ENCODE measurements at places on chromosomes 4 and X.

GRCh38 chr4:2767046-2767704, 11.0 kb upstream of the TNIP2 start:
- H3K27ac ChIP-seq: no peak overlapping the region
- no peak for DNase-seq
- no peaks in the 10 kb centered on the region for H3K36me3 ChIP-seq
- no peak overlapping the region for H3K4me3 ChIP-seq

DNA sequence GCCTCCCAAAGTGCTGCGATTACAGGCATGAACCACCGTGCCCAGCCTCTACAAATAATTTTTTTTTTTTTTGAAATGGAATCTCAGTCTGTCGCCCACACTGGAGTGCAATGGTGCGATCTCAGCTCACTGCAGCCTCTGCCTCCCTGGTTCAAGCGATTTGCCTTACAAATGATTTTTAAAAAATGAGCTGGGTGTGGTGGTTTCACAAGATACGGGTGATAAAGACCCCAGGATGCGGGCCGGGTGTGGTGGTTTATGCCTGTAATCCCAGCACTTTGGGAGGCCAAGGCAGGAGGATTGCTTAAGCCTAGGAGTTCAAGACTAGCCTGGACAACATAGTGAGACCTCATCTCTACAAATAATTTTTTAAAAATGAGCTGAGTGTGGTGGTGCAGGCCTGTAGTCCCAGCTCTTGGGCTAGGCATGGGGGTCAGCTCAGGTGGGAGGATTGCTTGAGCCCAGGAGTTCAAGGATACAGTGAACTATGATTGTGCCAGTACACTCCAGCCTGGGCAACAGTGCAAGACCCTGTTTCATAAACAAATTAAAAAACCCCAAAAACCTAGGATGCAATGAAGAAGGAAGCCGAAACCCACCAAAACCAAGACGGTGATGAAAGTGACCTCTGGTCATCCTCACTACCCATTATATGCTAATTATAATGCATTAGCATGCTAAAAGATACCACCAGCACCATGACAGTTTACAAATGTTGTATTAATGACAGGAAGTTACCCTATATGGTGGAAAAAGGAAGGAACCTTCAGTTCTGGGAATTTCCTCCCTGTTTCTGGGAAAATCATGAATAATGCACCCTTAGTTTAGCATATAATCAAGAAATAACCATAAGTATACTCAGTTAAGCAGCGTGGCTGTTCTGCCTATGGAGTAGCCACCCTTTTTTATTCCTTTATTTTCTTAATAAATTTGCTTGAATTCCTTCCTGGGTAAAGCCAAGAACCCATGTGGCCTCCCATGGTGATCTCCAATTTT, 27.7 kb downstream of the PDGFRA start:
- DNase-seq: no peak
- H3K27me3 ChIP-seq: no peaks in the 10 kb centered on the region
- no peak overlapping the region for H3K4me3 ChIP-seq
- H3K36me3 ChIP-seq: no peaks in the 10 kb centered on the region

DNA sequence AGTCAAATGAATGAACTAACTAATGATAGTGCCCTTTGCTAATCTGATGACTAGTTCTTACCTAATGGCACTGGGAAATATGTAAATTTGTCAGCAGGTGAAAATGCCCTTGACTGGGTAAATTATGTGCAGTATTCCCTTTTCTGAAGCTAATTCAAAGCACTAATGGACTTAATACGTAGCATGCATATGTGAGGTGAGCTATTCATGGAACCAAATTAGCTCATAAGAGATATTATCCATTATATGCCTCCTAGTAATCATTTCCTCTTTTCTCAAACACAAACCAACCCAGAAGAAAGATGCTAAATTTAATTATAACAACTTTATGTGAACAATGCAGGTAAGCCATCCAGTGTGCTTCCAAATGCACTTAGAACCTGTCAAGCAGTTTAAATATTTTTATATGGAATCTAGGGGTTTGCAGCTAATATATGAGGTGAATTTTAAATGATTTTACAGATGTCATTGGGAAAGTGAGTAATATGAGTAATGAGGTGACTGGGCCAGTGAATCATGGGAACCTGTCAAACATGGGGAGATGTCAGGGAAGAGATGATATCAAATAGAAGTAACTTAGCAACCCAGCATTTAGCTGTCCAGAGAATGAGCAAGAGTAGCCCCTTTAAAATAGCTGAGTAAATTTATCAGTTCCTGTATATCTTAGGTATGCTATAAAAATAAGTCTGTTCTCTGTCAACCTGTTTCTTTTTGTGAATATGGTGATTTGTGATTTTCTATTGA, 315.0 kb downstream of the AFF2 start:
- no peaks in the 10 kb centered on the region for H3K27me3 ChIP-seq
- no peaks in the 10 kb centered on the region for H3K36me3 ChIP-seq
- no peak overlapping the region for H3K4me3 ChIP-seq
- no peak overlapping the region for H3K27ac ChIP-seq
- H3K4me1 ChIP-seq: no peaks in the 10 kb centered on the region

GRCh38 chrX:123339221-123339905, 155.3 kb downstream of the GRIA3 start:
- no peak for DNase-seq
- no peaks in the 10 kb centered on the region for H3K36me3 ChIP-seq
- H3K27ac ChIP-seq: no peak overlapping the region
- no peak overlapping the region for H3K4me3 ChIP-seq
- H3K4me1 ChIP-seq: no peaks in the 10 kb centered on the region

DNA sequence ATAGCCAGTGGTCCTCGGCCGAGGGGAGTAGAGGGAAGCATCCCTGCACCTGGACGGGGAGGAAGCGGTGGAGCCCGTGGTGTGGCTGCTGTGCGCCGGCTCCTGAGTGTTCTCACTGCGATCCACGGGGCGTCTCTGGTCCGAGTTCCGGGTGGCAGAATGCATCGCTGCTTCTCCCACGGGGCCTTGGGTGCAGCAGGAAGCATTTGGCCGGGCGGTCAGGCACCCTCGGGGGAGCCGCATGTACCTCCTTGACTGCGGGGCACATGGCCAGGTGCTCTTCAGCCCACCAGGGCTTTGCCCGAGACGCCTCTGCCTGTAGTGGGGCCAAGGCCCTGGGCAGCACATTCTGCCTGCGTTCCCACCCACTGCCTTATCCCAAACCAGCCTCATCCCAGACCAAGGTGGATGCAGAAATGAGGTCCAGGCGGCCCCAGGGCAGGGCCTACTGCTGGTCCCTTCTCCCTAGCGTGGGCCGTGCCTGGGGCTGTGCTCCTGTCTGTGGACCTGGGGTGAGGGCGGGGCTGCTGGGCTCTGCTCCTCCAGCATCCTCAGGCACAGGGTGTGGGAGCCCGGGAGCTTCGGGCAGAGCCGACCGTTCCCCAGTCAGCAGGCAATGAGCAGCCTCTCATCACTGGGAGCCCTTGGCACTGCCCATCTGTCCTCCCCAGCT, 27.5 kb downstream of the NKX1-1 start:
- DNase-seq: no peak
- H3K4me3 ChIP-seq: no peak overlapping the region
- no peaks in the 10 kb centered on the region for H3K27me3 ChIP-seq
- H3K36me3 ChIP-seq: peaks cover under 1% of the 10 kb centered on the region
- H3K4me1 ChIP-seq: no peaks in the 10 kb centered on the region
- no peak overlapping the region for H3K27ac ChIP-seq

- H3K4me1 ChIP-seq: peaks cover 54% of the 10 kb centered on the region
- no peak overlapping the region for H3K4me3 ChIP-seq
- no peak for DNase-seq
- H3K36me3 ChIP-seq: peaks cover 12% of the 10 kb centered on the region
- H3K27ac ChIP-seq: peak overlapping the region; percentile 98
- H3K27me3 ChIP-seq: no peaks in the 10 kb centered on the region
Measured at GRCh38 chrX:56763556-56764152, 34.6 kb downstream of the NBDY start.

GRCh38 chrX:17559728-17560379, 177.4 kb upstream of the SCML1 start:
- no peak overlapping the region for H3K27ac ChIP-seq
- no peaks in the 10 kb centered on the region for H3K36me3 ChIP-seq
- no peaks in the 10 kb centered on the region for H3K27me3 ChIP-seq
- DNase-seq: no peak

DNA sequence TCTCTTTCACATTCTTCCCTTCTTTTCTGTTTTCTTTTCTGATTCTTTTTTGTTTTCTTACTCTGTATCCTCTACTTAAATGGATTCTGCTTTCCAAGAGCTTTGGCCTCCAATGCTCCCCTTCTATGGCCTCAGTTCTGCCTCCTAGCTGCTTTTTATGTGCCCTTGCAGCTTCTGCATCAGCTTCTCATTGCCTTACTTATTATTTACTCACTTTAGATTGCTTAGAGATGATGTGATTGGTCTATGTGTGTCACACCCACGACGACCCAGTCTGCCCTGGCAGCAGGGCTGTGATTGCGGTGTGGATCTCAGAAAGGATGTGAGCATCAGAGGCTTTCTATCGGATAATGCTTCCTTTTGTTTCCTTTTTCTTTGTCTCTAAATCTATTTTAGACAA, 71.8 kb upstream of the SMARCA5 start:
- no peaks in the 10 kb centered on the region for H3K36me3 ChIP-seq
- no peaks in the 10 kb centered on the region for H3K4me1 ChIP-seq
- no peak for DNase-seq
- H3K27me3 ChIP-seq: peaks cover 3% of the 10 kb centered on the region
- no peak overlapping the region for H3K4me3 ChIP-seq
- no peak overlapping the region for H3K27ac ChIP-seq

DNA sequence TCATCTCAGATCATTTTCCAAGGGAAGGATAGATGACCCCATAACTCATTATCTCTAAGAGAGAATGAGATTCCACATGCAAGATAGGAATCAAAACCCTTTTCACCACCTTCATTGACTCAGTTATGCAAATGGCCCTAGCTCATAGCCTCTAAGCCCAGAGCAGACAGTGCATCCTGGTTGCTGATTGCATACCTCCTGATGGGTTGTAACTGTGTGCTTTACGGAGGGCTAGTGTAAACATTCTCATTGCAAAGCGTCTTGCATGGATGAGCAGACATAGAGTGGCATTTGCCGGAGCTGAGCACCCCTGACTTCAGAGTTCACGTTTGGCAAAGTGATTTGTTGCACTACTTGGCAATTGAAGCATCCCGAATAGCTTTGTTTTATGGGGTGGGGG, 151.0 kb downstream of the VCX3A start:
- no peak overlapping the region for H3K27ac ChIP-seq
- no peaks in the 10 kb centered on the region for H3K27me3 ChIP-seq
- H3K4me3 ChIP-seq: no peak overlapping the region
- DNase-seq: no peak

DNA sequence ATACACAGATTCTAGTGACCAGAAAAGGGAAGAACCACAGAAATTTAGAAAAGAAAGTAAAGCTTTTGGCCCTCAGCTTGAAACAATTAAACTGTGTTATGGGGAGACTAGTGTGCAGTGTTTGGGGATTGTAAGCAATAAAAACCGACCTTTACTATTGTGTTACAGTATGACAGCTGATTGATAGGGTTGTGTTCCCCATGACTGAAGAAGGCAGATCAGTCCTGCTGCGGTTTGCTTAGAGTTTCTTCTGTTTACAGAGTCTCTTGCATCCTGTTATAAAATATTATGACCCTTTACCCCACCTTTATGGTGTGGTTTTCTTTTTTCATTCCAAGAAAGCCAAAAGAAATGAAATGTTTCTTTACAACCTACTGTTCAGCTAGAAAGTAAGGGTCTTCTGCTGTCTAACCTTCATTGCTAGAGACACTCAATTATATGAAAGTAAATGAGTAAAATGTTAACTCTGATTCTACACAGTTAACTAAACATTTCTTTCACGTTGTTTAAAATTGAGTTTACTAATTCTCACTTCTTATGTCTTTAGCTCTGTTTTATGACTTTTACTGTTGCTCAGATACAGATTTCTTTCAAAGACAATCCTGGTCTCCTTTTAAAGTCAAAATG, 18.1 kb downstream of the CHIC1 start:
- H3K4me1 ChIP-seq: peaks cover 19% of the 10 kb centered on the region
- peaks cover 4% of the 10 kb centered on the region for H3K36me3 ChIP-seq
- H3K4me3 ChIP-seq: no peak overlapping the region
- no peak overlapping the region for H3K27ac ChIP-seq
- H3K27me3 ChIP-seq: no peaks in the 10 kb centered on the region

GRCh38 chr4:99144587-99144986, 490 bp upstream of the ADH4 start:
- H3K36me3 ChIP-seq: no peaks in the 10 kb centered on the region
- H3K27ac ChIP-seq: no peak overlapping the region
- peaks cover under 1% of the 10 kb centered on the region for H3K4me1 ChIP-seq
- no peak for DNase-seq
- no peak overlapping the region for H3K4me3 ChIP-seq

DNA sequence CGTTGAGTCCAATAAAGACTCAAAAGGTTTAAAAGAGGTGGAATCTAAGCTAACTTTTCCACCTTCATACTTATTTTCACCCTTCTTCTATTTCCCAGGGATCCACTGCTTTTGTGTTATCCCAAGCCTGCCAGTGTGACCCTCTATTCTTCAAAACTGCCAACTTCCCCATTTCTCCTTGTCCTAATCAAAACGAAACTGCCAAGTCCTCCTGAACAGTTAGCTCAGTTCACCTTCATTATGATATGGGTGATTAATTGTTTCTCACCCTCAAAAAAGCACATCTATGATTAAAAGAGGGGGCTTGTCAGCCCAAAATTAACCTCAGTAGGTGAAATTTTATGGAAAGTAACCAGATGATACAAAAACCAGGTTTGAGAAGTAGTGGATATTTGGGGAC, 108.4 kb downstream of the GUCY2F start:
- DNase-seq: no peak
- H3K27me3 ChIP-seq: no peaks in the 10 kb centered on the region
- no peaks in the 10 kb centered on the region for H3K36me3 ChIP-seq

GRCh38 chr4:7051144-7051495, 7.9 kb downstream of the TADA2B start:
- H3K27ac ChIP-seq: no peak overlapping the region
- H3K36me3 ChIP-seq: peaks cover 8% of the 10 kb centered on the region
- no peak for DNase-seq
- peaks cover 30% of the 10 kb centered on the region for H3K4me1 ChIP-seq
- no peaks in the 10 kb centered on the region for H3K27me3 ChIP-seq

GRCh38 chr4:184154199-184154598, 63.5 kb downstream of the ENPP6 start:
- DNase-seq: no peak
- H3K36me3 ChIP-seq: no peaks in the 10 kb centered on the region

DNA sequence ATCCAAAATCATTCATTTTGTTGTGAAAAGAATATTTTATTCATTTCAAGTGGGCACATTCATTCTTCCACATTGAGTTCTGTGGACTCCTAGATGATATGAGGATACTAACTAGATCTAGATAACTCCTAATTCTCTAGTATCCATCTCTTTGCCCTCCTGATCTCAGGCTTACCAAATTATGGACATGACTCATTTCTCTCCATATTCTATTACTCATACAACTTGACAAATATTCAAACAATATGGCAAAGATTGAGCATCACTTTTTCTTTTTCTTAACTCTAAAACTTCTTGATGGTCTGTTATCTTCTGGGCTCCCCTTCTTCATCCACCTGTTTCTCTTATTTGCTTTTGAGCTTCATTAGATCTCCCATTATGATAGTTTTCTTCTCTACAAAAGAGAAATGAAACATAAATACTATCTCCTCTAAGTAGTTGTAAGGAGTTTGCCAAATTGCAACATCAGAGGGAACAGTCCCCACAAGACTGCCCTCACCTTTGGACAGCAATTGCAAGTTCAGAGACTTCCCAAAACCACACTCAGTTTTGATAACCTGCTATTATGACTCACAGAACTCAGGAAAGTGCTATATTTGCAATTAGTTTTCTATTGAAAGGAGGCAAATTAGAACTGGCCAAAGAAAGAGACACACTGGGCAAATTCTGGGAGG, 422.9 kb downstream of the SPRY1 start:
- peaks cover 1% of the 10 kb centered on the region for H3K4me1 ChIP-seq
- no peak for DNase-seq
- H3K27me3 ChIP-seq: no peaks in the 10 kb centered on the region
- H3K36me3 ChIP-seq: no peaks in the 10 kb centered on the region

Measured in activated naive CD8-positive, alpha-beta T cell treated with anti-CD3 and anti-CD28 coated beads, Interleukin-2, amount 50 U/mL, for 24 hours (primary cell).